ENCODE measurements at places on chromosomes 3 and 15.

- DNase-seq: no peak
Measured at GRCh38 chr3:60190073-60190472, 1061.2 kb downstream of the FHIT start.

GRCh38 chr3:114144909-114145688 is 33.8 kb downstream of the DRD3 start:
- DNase-seq: no peak

DNA sequence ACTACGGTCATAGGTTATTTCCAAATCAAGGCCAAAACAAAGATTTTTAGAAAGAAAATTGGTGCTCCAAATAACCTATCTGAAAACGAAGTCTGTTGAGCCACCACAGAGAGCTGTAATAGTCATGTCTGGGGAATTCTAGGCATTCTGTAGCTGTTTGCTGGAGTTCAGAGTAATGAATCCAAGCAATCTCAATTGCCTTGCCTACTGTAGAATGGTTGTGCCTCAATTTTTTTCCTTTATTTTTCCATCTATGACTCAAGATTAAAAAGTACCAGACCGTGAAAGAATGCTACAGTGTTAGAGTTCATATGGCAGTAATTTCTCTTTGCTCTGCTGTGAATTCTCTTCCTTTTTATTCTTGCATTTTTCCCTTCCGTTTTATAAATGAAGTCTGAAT is 1007.2 kb upstream of the ALCAM start:
- no peak for DNase-seq

- DNase-seq: no peak
Measured at GRCh38 chr3:171168086-171168485, 141.6 kb upstream of the SLC2A2 start.

- DNase-seq: no peak
Measured at GRCh38 chr3:158918451-158918850, 116.6 kb downstream of the MFSD1 start.

GRCh38 chr3:66785191-66785909 is 212.8 kb upstream of the KBTBD8 start:
- DNase-seq: no peak

GRCh38 chr3:53026382-53027162 is 19.3 kb downstream of the SFMBT1 start:
- DNase-seq: no peak

- DNase-seq: no peak
Measured at GRCh38 chr3:196440041-196440537, 7.9 kb upstream of the UBXN7 start.

DNA sequence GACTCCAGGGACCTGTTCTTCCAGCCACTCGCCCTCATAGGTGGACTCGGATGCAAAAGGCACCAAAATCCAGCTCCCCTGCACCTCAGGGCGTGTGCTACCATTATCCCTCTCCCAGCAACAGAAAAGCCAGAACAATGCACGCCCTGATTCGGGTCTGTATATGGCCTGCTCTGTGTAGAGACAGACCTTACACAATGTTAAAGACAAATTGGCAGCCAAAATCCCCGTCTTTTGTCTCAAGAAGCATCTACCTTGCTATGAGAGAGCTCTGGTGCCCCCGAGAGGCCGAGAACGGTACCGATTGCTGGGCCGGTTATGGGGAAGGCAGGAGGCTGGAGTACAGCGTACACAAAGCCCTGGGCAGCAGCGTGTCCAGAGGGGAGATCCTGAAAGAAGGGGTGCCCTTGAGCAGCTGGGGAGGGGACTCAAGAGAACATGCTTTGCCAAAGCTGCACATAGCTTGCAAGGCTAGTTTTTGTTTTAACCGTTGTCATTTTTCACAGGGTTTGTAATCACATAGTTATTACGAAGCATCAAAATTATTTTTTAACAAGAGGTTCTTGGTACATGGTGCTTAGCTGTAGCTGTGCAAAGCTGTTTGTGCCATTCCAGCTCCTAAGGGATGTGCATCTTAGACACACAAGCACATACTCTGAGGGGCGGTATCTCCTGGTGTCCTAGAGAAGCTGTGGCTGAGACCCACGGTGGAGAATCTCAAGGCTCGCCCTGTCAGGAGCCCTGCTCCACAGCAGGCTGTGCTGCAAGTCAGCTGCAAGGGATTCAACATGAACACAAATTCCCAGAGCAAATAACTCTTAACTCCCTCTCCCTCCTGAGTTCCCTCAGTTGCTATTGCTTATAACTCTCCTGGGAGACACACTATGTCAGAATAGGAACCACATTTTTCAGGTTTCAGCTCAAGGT is 461.5 kb upstream of the PPP2R3A start:
- DNase-seq: peak; percentile 86

- DNase-seq: no peak
Measured at GRCh38 chr15:87135109-87135508, 1055.4 kb downstream of the AGBL1 start.

GRCh38 chr3:186022931-186023330 is 85.1 kb upstream of the TRA2B start:
- DNase-seq: no peak

Data from nephron progenitor cell (in vitro differentiated cells).